Pulmonary artery endothelial cell (primary cell): ENCODE measurements at places on chromosomes 7 and 10. TPM values are rescaled to one million over a fixed set of nuclear protein-coding genes. Genes with fewer than 3 reads are reported as not detected.

DNA sequence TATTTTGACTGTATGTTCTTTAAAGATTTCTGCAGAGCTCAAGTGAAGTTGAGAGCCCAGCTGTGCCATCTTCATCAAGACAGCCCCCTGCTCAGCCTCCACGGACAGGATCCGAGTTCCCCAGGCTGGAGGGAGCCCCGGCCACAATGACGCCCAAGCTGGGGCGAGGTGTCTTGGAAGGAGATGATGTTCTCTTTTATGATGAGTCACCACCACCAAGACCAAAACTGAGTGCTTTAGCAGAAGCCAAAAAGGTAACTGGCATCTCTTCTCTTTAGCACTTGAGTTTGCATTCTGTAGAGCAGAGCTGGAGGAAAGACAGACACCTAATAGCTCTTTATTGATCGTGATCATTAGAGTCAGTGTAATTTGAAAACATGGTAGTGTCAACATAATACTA is 33.7 kb downstream of the MCM10 start:
- DNase-seq = no peak

ADCYAP1R1 gene
- 0.07 and 0.46 TPM in 2 replicates for total RNA-seq

DNA sequence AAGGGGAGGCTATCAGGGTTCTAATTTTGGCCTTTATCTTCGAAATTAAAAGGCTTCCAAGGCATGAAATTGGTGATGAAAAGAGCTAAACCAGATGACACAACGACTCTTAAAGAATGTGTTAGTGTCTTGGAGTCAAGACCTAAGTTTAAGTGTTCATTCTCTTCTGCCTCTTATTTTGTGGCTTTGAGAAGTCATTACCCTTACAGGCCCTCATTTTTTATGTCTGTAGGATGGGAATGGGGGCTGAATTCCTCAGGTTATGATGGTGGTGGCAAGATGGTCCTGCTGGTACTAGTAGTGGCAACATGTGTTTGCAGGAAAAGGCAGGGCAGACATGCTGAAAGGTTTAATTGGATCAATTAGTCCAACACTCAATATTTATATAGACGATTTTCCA is 15.4 kb downstream of the TAS2R60 start:
- DNase-seq = no peak

GRCh38 chr10:91883549-91884444 is 25.5 kb downstream of the FGFBP3 start:
- no peak for DNase-seq

DNA sequence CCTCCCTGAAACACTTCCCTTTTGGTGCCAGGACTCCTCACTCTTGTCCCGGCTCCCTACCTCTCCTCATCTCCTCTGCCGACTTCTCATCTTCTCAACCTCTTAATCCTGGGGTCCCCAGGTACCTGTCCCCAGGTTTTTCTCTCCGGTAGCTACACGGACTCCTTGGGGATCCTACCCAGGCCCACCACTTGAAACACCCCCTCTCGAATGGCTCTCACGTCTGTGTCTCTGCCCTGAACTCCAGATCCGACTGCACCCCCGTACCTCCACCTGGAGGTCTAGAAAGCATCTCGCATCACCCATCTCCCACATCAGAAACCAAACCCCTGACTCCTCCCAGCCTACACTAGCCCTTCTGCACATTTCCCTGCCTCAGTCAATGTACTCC is 4.8 kb downstream of the TBATA start:
- no peak for DNase-seq

GRCh38 chr7:28981161-28981465 is 23.0 kb upstream of the TRIL start:
- no peak for DNase-seq

DNA sequence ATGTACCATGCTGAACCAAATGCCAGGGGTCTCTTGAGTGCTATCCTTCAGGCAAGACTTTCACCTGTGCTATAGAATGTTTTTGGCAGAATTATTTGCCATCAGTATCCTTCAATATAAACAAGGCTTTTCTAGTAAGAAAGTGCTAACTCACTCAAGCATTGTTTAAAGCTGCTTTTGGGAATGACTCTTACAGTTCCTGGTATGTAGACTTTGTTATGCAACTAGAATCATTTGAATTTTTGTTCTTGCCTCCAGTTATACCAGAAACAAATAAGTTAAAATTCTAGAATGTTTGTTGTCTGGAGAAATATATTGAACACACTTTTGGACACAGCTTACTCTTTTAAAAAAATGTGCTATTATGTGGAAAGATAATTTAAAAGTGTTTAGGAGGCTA is 39.5 kb upstream of the RTKN2 start:
- no peak for DNase-seq

DNA sequence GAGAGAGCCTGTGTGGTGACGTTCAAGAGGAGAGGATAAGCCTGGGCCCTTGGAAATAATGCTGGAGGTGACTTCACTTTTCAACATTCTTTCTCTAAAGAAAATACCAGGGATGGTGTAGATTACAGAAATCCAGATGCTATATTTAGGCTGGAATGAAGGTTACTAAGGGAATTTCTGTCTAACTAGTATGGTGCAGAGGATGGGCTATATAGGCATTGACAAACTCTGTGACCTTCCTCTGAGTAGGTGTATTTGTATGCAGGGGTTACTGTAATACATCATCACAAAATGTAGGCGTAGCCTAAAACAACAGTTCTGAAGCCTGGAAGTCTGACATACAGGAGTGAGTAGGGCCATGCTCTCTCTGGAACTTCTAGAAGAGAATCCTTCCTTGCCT is 155.3 kb upstream of the INHBA start:
- no peak for DNase-seq

DNA sequence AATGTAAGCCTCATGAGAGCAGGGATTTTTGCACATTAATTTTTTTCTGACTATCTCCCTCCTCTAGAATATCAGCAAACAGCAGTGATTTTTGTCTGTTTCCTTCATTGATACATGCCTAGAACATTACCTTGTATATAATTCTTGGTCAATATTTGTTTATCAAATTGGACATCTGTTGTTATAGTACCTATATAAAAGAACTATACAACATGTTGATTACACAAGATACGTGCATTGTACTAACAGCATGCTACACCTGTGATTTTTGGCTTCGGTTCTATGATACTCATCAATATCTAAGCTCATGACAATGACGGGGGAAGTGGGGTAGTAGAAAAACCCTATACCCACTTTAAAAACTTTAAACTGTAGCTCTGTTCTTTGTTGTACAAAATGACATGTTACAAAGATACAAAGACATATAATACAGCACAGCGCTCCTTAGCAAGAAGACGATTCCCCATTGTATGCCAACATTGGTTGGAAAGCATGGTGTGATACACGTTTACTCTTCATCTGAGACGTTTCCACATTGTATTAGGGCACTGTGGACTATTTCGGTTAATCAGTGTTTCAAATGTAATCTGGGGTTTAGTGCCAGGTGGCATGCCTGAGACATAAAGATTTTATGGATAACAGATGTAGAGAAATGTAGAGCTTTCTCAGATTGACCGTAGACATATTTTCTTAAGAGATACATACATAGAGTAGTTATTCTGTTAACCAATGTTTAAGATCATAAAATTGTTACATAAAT is 70.5 kb upstream of the FOXP2 start:
- DNase-seq = no peak

DNA sequence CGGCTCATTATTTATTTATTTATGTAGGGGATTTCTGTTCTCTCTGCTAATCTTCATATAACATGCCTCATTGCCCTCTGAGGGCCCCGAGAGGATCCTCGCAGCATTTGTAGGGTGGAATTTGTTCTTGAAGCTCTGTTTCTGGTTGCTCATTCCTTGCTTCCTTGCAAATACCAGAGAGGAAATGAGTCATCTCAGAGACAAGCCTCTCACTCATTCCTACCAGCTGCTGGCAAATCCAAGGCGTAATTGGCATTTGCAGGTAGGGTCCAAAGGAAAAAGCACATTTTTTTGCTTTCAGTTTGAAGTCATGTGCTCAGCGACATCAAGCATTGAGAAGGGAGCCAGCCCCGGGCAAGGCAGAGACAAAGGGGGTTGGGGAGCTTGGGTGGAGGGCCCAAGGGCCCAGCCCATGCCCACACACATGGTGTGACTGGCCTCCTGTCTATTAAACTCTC is 501.6 kb downstream of the GALNT17 start:
- no peak for DNase-seq

NXPH1 gene
- total RNA-seq = not detected in 2 replicates

- DNase-seq = no peak
Measured at GRCh38 chr7:87119581-87119980, 32.7 kb upstream of the DMTF1 start.

DNA sequence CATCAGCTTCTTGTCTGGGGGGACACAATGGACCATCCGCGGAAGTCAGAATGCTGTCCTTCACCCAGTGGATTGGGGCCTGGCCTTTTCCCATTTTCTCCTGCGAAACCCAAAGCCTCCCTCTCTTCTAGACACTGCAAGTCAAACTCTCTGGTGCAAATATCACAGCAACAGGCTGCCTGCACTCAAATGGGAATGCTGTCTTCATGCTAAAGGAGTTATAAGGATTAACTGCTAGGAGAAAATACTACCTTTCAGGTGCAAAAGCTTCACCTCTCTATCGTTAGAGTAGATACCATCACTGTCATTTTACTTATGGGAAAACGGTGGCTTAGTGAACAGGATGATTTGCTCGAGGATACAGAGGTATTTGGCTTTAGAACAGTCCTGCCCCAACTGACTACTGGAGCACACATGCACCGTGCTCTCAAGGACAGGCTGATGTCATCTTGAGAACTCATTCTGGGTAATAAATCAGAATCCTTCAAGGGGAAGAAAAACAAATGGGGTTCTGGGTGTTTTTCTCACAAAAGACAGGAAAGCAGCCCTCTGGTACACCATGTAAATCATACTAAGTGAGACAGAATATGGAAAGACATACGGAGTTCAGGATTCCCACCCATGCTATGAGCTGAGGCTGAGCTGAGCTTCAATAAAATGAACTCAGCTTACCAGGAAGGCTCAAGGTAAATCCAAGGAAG is 100.9 kb downstream of the SAMD9 start:
- DNase-seq = no peak

SIRT1 gene
- 8.5 and 11.2 TPM in 2 replicates for total RNA-seq
